ENCODE measurements at places on chromosomes 3 and 15.

- DNase-seq: no peak
Measured at GRCh38 chr3:129004639-129005295, 3.7 kb downstream of the EFCC1 start.

- peak; percentile 66 for DNase-seq
Measured at GRCh38 chr15:74375303-74375693, 7.9 kb upstream of the CYP11A1 start.

DNA sequence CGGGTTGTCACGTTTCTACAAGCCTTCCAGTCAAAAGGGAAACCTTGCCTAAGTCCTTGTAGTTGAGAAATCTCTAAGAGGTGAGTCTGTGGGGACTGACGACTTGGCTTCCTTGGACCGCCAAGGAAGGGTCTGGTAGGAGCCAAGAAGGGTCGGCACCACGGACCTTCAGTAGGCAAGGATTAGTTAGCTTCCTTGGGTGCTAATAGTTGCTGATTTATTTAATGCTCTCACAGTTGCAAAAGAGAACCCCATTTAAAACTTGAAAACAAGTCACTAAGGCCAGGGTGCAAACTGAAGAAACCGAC lies 361 bp upstream of the LCMT2 start:
- DNase-seq: no peak

DNA sequence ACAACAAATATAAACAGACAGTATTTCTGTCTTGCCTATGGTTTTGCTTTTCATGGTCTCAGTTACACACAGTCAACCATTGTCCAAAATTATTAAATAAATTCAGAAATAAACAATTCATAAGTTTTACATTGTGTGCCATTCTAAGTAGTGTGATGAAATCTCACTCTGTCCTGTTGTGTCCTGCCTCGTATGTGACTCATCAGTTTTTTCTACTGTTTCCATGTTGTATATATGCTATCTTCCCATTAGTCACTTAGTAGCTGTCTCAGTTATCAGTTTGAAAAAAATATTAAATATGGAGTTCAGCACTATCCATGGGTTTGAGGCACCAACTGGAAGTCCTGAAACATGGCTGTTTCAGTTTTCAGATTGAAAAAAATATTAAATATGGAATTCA lies 282.4 kb upstream of the GRM7 start:
- no peak for DNase-seq

GRCh38 chr15:77025083-77025901 lies 30.4 kb downstream of the PSTPIP1 start:
- no peak for DNase-seq

DNA sequence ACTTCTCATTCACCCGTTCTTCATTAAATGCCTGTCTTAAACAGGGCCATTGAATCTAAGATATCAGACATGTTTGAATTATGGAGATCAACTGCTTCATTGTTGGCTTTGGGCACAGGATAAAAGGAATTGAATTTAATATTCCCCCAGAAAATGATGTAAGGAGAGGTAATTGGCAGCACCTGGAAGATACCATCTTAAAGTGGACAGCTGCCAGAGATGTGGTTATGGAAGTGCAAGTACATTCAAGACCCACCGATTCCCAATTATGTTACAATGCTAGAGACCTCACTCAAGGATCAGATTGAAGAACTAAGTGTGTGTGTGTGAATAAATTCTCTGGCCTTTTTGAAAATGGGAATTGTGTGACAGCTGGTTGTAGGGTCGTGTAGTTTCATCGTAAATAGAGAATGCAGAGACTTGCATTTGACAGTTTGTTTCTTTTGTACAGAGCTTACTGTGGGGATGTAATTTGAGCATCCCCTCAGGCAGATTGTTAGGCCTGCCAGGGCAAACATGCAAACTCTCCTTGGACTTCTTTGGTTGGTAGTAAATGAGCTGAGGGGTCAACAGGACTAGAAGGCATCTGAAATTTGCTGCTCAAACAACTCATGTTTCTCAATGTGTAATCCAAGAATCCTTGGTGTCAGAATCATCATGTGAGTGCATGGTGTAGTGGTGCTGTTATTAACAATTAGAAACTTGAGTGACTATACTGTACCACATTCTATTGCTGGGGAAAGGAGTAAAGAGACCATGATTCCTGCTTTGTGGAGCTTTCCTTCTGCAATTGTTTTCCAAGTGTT lies 359.2 kb upstream of the THRB start:
- no peak for DNase-seq

GRCh38 chr15:26891448-26892181 lies 24.8 kb downstream of the GABRA5 start:
- DNase-seq: no peak

- DNase-seq: no peak
Measured at GRCh38 chr15:60939389-60939788, 289.7 kb downstream of the RORA start.

DNA sequence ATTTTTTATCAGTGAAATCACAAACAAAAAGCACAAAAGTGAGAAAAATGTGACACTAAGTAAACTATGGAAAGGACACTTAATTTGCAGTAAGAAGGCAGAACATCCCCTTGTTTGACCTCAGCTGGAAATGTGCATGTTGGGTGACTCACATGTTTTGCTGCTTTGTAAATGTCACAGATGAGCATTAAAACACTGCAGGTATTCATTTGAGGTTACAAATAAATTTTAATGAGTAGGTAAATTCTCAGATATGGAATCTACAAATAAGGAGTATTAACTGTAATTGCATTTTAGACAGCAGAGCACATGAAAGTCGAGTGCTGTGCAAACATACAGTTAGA lies 20.3 kb downstream of the CHMP2B start:
- no peak for DNase-seq

- DNase-seq: no peak
Measured at GRCh38 chr15:100266166-100266565, 75.6 kb downstream of the ADAMTS17 start.

DNA sequence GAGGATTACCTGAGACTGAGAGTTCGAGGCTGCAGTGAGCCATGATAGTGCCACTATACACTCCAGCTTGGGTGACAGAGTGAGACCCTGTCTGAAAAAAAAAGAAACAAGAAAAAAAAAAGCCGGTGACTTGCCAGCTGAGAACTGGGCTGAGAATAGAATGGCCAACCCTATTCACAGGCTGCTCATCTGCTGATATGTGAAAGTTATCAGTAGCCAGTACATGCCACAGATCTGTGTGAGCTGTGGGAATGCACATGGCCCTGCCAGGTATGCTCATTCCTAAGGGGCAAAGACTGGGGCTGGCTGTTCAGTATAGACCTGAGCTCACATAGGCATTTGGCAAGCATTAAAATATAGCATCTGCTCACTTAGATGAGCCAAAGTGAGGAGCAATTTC lies 30.9 kb downstream of the IL20RB start:
- DNase-seq: no peak

DNA sequence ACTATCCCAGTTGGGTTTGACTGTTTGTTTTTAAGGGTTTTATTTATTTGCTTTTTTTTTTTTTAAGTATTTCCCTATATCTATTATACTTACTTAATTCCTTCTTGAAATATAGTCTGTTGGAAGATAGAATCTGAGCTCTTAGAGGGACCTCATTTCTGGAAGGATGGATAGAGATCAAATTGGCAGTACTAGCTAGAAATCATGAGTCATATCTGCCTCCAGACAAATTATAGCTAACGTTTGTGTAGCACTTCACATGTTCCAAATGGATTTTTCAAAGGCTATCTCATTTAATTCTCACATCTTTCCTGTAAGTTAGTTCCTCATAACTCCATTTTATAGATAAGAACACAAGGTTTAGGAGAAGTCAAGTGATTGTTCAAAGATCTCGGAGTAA lies 384.7 kb downstream of the ZIC1 start:
- DNase-seq: no peak

DNA sequence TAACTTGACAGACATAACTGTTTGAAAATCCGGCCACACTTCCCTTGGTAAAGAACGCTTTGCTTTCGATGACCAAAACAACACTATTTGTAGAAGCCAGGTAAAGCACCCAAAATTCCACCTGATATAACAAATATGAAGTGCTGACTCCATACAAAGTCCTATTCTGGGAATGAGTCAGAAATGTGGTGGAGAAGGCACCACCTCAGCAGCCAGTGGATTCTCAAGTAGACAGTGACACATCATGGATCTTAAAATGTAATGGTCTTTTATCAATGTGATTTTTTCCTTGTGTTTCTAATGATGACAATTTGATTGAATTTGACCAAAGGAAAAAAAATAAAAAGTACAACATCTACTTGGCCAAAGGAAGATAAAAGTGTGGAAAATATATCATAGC lies 135.0 kb upstream of the WNT5A start:
- DNase-seq: no peak

DNA sequence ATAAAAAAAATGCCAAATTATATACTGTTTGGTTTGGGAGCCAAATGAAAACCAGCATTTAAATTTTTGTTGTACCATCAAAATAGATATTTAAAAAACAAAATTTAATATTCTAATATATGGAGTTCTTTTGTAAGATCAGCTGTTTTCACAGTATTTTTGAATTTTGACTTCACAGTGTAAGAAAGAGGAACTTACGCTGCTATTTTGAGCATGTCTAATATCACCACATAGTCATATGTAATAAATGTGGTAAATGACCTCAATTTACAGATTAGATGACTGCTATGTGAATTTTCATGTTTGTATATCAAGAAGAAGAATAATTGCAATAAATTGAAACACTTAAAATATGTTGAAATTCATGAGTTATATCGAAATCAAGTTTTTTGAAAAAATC lies 189.6 kb downstream of the ARRDC4 start:
- DNase-seq: peak; percentile 6

- no peak for DNase-seq
Measured at GRCh38 chr3:882533-882932, 210.3 kb upstream of the CNTN6 start.

GRCh38 chr15:54026891-54027290 lies 48.6 kb downstream of the UNC13C start:
- no peak for DNase-seq

GRCh38 chr3:122103821-122104514 lies 48.8 kb downstream of the CD86 start:
- DNase-seq: no peak

- DNase-seq: no peak
Measured at GRCh38 chr3:110157221-110157620, 819.9 kb upstream of the DPPA4 start.

DNA sequence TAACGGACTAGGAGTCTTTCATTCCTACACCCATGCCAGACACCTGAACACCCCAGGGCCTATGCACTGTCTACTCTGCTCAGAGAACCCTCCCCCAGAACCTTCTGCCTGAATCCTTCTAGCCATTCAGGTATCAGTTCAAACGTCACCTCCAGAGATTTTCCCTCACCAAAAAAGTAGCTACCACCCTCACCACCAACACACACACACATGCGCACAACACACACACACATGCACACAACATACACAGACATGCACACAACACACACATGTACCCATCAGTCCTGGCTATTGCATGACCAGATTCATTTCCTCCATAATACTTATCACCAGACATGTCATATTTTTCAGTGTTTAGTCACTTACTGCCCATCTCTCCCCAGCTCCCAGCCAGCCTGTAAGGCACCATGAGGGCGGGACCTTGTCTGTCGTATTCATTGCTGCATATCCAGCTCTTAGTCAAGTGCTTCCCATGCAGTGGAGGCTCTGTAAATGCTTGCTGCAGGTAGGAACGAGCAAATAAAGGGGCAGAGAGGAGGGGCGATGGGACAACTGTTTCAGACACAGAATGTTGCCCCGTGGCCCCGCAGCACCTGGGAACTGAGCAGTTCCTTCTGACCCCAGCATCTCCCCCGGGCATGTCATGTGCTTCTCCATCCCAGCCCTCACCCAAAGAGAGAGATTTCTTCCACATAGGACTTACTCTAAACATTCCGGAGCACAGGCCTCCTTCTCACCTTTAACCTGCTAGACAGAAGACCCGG lies 29.2 kb downstream of the XXYLT1 start:
- DNase-seq: no peak

GRCh38 chr3:120203016-120203415 lies 82.0 kb downstream of the GPR156 start:
- peak; percentile 59 for DNase-seq

DNA sequence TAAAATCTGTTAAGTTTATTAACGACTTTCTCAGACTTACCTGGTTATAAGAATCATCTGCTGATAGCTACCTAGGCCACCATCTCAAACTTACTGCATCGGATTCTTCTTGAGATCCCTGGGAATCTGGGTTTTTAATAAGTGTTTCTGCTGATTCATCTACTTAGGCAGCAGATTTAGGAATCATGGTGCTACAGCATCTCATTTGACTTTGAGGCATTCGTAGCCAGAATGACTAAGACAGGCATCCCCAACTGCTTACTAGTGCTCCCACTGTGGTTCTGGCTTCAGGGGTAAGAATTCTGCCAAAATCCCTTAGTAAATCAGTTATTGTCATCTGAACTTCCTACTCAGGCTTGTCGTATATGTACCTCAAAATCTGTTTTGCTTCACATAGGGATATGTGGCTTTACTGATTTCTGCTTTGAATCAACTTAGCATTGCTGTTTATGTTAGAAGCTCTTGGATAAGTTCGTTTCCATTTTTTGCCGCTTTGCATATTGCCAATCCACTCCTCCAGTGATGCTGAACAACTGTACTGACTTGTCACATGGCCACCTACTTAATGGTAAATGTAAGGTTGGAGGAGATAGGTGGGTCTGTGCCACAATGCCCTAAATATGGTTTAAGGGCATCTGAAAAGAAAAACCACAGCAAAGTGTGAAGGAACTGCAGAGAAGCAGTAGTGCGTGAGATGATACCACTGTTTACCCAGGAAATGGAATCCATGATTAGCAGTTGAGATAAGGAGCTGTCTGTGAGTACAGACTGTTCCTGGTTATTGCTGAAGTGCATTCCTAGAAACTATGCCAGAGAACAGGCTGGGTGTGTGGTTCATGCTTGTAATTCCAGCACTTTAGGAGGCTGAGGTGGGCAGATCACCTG lies 60.3 kb downstream of the MAP6D1 start:
- no peak for DNase-seq

DNA sequence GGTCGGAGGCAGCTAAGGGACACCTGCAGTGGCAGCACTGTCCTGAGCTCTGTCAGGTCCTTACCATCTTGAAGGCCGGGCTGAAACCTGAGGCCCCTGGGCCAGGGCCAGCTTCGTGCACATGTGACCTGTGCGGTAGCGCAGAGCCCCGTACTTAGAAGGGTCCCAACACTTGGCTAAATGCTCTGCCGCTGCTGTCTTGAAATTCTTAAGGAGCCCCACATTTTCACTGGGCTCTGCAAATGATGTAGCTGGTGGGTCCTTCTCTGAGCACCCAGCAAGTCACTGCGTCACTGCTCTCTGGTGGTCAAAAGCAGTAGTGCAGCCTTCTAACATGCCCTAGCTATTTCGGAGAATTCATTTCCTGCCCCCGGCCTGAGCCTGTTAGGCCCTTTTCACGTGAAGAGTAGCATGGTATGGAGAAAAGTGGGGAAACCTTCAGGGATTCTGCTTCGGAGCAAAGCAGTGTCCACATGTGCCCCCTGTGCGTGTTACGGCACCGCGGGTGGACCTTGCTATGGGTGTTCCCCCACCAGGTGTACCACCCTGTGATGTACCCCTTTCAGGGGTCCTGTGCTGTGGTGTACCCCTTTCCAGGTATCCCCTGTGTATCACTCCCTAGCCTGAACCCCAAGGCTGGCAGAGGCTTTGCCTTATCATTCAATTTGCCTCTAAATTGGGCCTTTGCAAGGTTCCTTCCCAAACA lies 79.7 kb downstream of the TMEM266 start:
- DNase-seq: peak; percentile 56

- DNase-seq: no peak
Measured at GRCh38 chr3:98875535-98875934, 26.0 kb downstream of the DCBLD2 start.

Measured in CD14-positive monocyte (primary cell).